ENCODE measurements at places on chromosomes 2 and 18. TPM values are rescaled to one million over a fixed set of nuclear protein-coding genes. Genes with fewer than 3 reads are reported as not detected.

GRCh38 chr2:71878626-71879508 lies 268.8 kb downstream of the CYP26B1 start:
- no peak for DNase-seq

DNA sequence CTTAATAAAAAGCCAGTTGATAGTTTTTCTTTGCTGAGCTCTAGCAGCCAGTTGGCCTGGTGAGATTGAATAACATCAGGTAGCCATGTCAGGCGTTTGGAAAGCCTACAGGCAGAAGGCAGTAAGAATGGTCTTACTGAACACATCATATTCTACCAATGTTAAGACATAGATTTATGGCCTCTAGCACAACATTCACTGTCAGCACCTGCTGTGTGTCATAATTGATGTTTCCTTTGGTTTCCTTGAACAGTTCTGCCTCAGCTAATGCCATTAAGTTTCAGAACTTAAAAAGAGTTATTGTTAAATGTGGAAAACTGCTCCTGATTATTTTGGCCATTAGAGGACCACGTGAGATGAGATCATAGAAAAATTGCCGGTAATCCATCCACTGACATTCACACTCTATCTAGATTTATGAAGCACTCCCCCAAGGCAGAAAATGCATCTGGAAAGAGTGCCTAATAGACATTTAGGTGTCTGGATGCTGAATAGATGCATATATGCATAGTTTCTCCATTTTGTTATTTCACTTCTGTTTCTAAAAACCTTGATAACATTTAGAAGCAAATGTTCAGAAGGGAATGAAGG lies 434.7 kb downstream of the PTPRM start:
- DNase-seq, result no peak

GRCh38 chr2:69138247-69138772 lies 125.3 kb downstream of the ANTXR1 start:
- DNase-seq, result no peak

DNA sequence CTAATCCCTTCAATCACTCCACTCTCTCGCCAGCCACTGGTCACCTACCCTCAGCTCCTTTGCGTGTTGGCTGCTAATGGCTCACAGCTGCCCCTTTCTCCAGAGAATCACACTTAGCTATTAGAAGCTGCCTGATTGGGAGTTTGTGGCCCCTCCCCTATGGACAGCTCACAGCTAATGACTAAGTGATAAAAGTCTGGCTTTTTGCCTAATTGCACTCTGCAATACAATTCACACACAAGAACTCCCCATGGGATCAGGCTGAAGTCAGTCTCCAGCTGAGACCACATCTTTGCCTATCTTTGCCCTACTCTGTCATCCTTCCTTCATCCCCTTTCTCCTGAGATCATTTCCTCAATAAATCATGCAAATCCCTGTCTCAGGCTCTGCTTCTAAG lies 701.9 kb upstream of the RAB6C start:
- no peak for DNase-seq

CIB4 gene
- total RNA-seq, result not detected

DNA sequence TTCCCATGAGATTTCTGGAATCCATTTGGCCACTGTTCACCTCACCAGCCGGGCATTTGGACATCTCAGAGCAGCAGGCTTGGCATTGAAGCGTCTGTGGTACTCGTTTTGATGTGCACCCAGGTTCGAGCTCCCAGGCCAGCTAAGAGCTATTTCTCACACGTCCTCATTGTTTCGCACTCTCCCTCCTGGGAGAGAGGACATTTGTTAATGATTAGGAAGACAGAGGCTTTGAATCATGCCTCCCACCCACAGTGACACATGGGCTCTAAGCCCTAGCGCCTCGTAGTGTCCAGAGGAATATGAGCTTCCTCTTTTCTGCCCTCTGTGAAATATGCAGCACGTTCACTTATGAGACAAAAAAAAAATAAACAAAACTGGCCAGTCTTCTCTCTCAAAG lies 361.8 kb downstream of the RND3 start:
- DNase-seq, result no peak

- no peak for DNase-seq
Measured at GRCh38 chr2:37357530-37357929, 13.1 kb downstream of the QPCT start.

GRCh38 chr18:11775436-11776174 lies 75.6 kb upstream of the CHMP1B start:
- DNase-seq, result no peak

VIL1 gene
- total RNA-seq, result 301 TPM

DNA sequence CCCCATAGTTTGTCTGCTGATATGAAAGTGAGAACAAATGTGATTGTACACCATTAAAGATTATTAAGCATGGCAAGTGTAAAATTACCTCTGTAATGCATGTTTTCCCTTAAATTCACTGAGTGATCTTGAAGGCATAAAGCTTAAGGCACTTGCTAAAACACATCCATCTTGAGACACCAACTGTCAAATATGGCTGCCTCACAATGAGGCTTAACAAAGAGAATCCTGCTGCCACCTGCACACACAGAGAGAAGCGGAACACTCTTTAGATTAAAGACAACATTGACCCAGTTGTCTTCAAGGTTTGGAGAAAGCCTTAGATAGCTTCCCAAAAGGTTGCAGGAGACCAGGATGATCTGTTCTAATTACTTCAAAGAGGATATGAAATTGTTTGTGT lies 803.6 kb upstream of the GYPC start:
- no peak for DNase-seq

DNA sequence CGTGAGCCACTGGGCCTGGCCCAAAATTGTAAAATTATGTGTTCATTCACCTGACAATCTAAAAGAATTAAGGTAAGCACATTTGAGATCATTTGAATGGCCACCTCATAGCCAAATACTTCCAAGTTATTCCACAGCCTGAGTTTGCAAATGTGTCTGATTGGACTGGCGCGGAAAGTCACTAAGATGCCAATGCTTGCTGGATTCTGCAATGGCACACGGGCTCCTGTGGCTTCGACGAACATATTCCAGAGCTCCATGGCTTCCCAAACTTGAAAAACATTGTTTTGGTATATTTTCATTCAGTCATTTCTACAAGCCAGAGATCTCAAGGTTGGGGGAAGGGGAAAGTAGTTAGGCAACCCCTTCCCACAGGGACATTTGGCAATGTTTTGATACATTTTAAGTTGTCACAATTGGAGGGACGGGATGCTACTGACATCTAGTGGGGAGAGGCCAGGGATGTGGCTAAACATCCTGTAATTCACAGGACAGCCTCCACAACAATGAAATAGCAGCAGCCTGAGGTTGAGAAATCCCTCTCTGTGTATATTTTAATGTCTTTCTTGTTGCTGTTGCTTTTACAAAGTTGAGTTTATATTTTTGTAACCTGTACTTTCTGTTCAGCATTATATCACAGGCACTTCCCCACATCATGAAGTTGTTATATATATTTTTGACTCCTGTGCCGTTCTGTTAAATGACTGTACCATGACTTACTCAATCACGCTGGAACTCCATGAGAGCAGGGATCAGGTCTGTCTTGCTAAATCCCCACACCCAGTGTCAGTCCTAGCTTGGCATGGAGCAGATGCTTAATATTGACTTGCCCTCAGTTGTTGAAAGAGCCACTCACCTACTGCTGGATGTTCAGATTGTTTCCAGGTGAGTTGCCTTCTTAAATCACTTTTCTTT lies 56.9 kb downstream of the COL4A4 start:
- peak; percentile 73 for DNase-seq

- DNase-seq, result no peak
Measured at GRCh38 chr2:15736396-15737180, 144.9 kb downstream of the DDX1 start.

- no peak for DNase-seq
Measured at GRCh38 chr2:85235281-85235680, 92.5 kb downstream of the TGOLN2 start.

GRCh38 chr2:68918497-68918896 lies 34.2 kb downstream of the GKN2 start:
- no peak for DNase-seq

DNA sequence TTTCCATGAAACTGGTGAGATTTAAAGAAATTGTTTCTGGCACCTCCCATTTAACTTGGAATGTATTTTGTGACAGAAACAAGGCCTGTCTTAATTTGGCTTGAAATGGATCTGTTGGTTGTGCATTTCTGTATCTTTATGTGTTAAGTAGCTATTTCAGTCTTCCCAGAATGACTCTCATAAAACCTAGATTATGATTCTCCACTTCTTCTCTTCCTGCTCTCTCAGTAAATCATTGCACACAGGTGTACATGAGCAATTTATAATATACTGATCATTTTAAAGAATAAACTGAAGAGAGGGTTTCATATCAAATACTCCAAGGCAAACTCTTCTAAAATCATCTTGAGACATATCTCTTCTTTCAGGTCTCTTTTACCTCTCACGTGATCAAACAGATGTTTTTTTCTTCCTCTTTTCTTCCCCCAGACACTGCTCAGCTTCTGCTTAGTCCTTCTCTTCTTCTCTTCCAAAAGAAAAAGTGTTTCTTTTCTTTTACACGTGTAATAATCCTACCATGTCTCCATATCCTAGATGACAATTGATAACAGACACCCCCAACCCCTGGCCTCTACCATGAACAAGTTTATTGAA lies 112.0 kb downstream of the PPP1R1C start:
- DNase-seq, result no peak

- DNase-seq, result no peak
Measured at GRCh38 chr2:190746971-190747761, 98.3 kb downstream of the NAB1 start.

DNA sequence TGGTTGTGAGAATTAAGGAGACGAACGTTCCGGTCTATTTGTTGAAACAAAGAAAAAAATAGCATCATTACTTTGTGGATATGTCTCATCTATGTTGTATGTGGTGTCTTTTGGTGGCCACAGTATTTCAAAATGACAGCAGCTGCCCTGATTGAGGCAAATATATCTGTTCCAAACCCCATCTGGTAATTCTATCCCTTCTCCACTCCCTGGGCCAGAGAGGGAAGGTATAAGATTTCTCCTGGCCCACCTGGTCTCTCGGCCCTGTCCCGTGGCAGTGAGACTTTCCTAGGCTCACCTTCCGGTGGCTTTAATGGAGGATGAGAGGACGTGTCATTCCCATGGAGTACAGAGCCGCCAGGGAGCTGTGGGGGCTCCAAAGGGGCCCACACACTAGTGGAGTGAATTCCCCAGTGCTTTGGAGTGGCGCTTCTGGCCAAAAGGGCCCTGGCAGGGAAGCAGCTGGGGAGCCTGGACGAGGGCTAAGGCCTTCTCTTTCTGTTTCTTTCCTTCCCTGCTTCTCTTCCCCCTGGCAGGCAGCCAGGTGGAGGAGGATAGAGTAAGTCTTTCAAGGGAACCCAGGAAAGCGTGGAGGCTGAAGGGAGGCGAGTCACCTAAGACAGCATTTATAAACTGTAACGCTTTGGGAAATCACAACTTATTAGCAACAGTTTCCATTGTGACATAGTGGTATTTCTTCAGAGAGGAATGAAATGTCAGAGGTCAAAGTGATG lies 5.6 kb downstream of the FOSL2 start:
- DNase-seq, result no peak

- DNase-seq, result no peak
Measured at GRCh38 chr2:169676357-169676756, 17.8 kb downstream of the CFAP210 start.

DNA sequence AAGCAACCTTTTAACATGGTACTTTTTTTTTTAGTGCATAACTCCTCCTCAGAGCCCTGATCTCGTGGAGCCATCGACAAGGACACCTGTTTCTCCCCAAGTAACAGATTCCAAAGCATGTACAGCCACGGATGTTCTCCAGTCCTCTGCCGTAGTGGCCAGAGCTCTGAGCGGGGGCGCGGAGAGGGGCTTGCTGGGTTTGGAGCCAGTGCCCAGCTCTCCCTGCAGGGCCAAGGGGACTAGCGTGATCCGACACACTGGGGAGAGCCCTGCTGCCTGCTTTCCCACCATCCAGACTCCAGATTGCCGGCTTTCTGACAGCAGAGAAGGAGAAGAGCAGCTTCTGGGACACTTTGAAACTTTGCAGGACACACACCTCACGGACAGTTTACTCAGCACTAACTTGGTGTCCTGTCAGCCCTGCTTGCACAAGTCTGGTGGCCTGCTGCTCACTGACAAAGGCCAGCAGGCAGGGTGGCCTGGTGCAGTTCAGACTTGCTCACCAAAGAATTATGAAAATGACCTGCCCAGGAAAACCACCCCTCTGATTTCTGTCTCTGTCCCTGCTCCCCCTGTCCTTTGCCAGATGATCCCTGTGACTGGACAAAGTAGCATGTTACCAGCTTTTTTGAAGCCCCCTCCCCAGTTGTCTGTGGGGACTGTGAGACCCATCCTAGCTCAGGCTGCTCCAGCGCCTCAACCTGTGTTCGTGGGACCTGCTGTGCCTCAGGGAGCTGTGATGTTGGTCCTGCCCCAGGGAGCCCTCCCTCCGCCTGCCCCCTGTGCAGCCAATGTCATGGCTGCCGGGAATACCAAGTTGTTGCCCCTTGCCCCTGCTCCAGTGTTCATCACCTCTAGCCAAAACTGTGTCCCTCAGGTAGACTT lies 4.5 kb downstream of the KLF11 start:
- no peak for DNase-seq

DNA sequence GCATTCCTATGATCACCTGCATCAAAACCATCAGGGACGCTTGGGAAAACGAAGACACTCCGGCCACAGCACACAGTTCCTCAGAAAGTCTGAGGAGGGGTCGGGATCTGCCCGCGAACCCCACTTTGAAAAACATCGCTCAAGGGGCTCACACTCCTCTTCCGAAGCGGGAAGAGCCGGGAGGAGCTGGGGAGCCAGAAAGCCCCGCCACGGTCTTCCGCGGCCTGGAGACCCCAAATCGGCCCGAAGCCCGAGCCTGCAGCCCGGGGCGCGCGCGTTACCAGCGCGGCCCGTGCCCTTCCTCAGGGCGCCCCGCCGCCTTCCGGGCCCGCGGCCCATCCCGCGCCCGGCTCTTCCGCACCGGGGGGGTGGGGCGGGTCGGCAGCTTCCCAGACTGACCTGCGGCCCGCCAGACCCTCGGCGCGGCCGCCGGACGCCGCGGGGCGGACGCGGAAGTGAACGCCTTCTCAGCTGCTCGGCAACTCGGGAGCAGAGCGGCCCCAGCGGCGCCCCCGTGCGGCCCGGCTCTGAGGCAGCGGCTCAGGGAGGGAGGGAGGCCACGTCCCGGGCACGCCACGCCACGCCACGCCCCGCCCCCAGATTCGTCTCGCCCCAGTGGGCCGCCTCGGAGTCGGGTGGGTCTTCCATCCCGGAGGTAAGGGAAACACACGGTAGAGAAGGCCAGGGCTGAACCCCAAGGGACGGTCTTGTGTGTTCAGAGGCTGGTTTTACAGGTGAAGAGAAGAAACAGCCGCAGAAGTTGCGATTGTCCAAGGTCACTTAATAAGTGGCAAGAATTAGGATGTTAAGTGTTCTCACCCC lies at the start of gene KCTD18:
KCTD18 (minus strand) TSS at position 457 of the 822 bp plus-strand sequence. CDS start 3,052 bp downstream, outside the sequence.
- DNase-seq, result peak; percentile 84

DNA sequence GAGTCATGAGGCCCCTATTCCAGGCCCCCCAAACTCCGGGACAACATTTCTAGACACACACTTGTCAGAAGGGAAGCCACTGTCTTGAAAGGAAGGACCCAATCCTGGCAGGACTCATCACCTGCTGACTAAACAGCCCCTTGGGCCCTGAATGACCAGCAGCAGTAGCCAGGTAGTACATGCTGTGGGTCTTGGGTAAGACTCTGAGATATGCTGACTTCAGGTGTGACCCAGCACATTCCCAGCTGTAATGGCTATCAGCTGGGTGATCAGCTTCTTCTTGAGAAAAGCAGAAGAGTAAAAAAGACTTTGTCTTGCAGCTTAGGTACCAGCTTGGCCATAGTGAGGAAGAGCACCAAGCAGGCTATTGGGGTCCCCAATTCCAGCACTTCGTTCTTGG lies 35.6 kb downstream of the CLHC1 start:
- no peak for DNase-seq

GRCh38 chr18:14098428-14098827 lies 33.8 kb downstream of the ZNF519 start:
- no peak for DNase-seq

- DNase-seq, result no peak
Measured at GRCh38 chr2:40421631-40422297, 30.1 kb downstream of the SLC8A1 start.
